ENCODE measurements at places on chromosomes 2 and 18. TPM values are rescaled to one million over a fixed set of nuclear protein-coding genes. Genes with fewer than 3 reads are reported as not detected.

The RPS27A gene
- total RNA-seq: 1,096 TPM

DNA sequence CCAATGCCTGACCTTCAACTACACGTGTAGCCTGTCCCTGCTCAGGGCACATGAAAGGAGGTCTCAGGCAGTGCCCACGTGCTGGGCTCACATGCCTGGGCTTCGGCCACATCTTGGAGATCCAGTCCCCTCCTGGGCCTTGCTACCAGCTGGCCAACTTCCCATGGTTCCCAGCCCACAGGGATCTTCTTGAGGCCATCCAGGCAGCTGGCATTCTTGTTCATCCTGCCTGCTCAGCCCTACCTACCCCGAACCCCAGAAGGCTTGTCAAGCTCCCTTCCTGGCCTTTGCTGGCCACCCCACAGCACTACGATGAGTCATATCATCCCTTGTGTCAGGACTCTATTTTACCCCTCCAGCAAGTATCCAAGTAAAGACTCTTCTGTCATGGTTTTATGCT, 97.1 kb downstream of the ZBTB7C start:
- no peak for DNase-seq

GRCh38 chr18:35973650-35974049, 1.2 kb downstream of the RMP24 start:
- no peak for DNase-seq

- DNase-seq: peak; percentile 81
Measured at GRCh38 chr2:220682616-220683015, 889.5 kb downstream of the EPHA4 start.
